ENCODE measurements at places on chromosomes 6 and 20.

- DNase-seq, result no peak
These were observed 61.8 kb downstream of the CYB5R4 start for GRCh38 chr6:83921315-83921714.

DNA sequence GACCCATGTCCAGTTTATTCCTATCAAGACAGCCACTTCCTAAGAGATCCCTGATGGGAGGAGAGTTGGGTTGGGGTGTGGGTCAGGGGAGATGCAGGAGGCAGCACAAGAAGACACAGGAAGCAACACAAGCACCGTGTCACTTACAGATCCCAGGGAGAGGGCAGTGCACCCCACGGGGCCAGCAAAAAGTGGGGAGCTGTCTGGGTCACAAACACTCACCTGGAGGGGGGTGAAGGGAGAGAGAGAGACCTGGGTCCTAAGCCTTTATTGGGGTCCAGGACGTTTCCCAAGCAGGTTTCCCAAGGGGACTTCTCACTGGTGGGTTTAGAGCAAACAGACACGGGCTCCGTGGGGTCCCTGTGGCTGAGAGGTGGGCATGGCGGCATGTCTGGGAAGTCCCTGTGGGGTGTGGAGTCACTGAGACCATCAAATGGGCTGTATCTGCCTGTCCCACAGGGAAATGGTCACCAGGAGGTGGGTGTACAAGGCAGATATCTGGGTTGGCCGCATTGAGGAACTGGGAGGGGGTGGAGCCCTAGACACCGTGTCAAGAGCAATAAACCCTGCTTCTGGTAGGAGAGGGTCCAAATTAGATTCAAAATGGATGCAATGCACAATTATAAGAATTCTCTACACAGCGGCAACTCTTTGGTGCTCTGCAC lies 1.6 kb upstream of the CD93 start:
- DNase-seq, result no peak

- no peak for DNase-seq
These were observed 117.5 kb upstream of the AFDN start for GRCh38 chr6:167709196-167709595.

- DNase-seq, result no peak
These were observed 242.2 kb upstream of the RREB1 start for GRCh38 chr6:6865611-6866010.

DNA sequence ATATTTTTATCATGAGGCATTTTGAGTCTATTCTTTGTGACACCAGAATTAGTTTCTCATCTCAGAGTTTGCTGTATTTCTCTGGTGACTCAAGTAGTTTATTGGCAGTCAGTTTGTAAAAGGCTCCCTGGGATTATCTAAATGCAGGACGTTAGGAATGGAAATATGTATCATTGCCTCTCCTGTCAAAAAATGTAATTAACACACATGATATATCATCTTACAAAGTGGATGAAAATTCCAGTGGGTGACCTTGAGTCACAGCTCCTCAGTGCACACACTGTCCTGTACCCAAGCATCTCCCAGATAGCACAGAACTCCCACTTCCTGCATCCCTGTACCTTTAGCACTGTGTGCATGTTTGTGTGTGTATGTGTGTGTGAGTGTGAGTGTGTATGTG lies 258.6 kb downstream of the LAMA2 start:
- no peak for DNase-seq

DNA sequence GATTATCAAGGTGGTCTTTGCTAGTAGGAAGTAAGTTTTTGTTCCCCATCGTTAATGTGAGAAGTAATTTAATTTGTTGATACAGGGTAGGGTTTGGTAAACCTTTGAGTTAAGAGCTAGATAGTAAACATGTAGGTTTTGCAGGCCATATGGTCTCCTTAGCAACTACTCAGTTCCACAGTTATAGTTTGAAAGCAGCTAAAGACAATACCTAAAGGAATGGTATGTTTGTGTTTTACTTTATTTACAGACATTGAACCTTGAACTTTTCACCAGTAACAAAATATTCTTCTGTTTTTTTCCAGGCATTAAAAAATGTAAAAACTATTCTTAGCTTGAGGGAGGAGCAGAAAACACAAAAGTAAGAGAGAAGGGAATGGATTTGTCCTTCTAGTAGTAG lies 1.7 kb downstream of the CAP2 start:
- DNase-seq, result no peak

DNA sequence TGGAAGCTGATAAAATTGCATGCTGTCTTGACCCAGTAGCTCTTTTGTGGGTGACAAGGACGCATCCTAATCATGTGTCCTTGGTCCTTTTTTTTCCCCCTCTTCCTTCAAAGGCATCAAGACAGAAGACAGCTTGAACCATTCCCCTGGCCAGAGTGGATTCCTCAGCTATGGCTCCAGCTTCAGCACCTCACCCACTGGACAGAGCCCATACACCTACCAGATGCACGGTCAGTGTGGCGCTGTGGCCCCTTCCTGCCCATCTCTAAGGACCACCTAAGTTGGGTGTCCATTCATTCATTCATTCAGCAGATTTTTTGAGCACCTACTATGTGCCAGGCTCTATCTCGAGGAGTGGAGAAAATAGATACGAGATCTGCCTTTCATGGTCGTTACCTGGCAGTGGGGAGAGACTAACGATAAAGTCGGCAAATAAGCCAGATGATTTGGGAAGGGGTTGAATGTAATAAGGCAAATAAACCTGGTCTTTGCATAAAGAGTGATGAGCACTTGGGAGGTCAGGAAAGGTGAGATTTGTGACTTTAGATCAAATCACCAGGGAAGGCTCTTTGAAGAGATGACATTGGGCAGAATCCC lies 121.5 kb downstream of the EYA2 start:
- DNase-seq, result no peak
